Left ventricle myocardium superior (tissue), 1 donor: ENCODE measurements at places on chromosomes 7 and 10. TPM values are rescaled to one million over a fixed set of nuclear protein-coding genes. Genes with fewer than 3 reads are reported as not detected.

DNA sequence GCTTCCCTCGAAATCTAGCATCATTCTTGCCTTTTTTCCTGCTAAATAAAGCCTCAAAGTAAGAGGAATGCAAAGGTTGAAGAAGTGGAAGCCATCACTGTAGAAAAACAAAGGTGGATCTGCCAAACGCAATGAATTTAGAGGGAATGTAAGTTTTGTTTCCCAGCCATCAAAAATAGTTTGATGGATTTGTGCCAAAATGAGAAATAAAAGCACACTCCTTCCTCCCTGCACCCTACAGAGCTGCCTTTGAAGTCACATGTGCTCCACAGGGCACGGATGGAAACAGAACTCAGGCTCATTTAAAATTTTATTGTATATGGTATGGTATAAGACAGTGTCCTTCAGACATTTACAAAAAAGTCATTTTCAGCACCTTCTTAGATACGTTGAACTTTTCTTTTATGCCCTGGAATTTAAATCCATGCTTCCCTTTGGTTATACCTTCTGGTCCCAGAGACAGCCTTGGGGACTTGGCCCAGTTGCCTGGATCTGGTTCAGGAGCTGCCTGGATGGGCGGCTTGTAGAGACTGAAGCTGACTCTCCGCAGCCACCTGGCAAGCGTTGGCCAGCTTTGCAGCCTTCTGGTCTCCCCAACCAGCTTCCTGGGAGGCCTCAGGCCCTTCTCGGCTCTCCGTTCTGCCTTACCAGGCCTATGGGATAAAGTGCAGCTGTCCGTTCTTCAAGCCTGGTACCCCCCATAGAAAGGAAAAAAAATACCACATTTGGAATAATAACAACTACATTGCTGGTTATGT is 228.5 kb upstream of the NEBL start:
- no peak for DNase-seq

- DNase-seq = no peak
These were observed 10.4 kb downstream of the RALA start for GRCh38 chr7:39633563-39634477.

GRCh38 chr10:9823268-9823930 is 1194.3 kb upstream of the CELF2 start:
- DNase-seq = no peak

DNA sequence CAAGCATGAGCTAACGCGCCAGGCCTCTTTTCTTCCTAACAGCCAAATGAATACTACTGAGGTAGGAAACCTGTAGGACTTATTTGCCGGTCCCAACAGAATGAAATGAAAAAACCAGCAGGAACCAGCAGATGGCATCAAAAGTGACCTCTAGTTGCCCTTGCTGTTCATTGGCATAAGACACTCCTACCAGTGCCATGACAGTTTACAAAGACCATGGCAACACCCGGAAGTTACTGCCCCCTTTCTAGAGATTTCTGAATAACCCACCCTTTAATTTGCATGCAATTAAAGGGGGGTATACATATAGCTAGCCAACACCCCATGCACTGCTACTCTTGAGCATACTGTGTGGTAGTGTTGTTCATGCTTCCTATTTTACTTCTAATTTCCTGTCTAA is 65.2 kb downstream of the ATE1 start:
- no peak for DNase-seq

DNA sequence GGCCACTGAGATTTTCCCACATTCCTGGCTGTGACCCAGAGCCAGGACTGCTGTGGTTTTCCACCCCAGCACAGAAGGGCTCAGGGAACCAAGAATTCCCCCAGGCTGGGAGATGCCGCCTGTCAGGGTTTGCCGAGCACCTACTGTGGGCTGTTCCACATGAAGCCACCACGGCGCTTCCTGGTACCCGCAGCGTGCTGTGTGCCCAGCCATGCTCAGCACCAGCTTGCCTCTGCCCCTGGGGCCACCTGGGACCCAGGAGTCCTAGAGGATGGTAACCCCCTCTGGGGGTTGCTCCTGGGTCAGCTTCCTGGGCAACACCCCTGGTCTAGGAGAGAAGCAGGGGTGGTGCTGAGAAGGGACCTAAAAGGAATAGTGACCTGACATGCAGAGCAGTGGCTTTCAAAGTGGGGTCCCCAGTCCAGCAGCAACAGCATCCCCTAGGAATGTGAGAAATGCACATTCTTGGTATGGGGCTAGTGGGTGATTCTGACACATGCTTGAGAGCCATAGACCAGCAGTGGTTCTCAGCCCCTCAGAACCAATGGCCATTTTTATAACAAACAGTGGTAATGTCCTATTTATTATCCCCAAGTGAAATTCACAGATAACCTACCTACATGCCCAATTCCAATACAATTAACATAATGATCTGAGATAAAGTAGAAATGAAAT is 53.4 kb downstream of the TSPAN15 start:
- DNase-seq = peak; percentile 23

GRCh38 chr7:74403521-74404387 is 50.0 kb upstream of the GTF2IRD1 start:
- DNase-seq = no peak

DNA sequence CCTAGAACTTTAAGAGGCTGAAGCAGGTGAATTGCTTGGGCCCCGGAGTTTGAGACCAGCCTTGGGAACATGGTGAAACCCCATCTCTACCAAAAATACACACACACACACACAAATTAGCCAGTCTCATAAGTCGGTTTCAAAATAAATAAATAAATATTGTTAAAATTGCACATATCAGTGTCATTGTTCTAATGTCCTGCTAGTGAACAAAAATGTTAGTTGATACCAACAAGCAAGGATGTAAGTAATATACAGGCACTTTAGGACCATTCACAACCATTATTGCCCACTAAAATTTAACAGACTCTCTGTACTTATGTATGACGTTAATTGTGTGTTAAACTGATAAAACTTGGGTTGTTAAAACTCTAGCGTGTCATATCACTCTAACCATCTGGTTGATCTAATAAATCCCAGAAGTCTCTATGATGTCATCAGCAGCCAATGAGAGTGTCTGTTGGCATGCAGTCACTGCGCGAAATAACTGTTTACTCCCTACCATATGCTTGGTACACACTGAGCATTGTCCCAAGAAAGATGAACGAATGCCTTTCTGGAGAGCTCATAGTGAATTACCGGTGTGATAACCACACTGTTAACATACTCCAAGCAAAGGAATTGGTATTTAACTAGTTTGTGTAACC is 30.4 kb upstream of the OTUD1 start:
- no peak for DNase-seq

DNA sequence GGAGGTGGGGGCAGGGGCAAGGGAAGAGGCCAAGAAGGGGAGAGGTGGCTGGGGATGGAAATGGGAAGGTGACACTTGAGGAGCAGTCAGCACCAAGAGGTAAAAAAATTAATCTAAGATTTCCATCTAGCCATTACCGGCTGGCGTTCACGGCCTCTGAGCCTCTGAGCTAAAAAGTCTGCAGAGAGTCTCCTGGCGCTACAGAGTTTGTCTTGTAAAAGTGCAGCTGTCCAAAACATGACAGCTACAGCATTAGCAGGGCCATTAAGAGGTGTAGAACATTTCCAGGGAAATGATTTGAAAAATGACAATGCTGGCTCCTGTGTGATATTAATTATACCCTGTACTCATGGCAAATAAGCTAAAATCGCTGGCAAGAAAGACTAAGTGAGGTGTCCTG is 167.6 kb downstream of the LRMDA start:
- DNase-seq = no peak

The CCDC3 gene
- total RNA-seq = 2.4 TPM

The MYH16 gene
- not detected for total RNA-seq
